ENCODE measurements at places on chromosomes 2 and 18.
A peak's percentile ranks its signal among the peaks of the same experiment; 100 is the strongest.

- DNase-seq, result no peak
These were observed 13.7 kb upstream of the ZNF532 start for GRCh38 chr18:58850786-58851469.

DNA sequence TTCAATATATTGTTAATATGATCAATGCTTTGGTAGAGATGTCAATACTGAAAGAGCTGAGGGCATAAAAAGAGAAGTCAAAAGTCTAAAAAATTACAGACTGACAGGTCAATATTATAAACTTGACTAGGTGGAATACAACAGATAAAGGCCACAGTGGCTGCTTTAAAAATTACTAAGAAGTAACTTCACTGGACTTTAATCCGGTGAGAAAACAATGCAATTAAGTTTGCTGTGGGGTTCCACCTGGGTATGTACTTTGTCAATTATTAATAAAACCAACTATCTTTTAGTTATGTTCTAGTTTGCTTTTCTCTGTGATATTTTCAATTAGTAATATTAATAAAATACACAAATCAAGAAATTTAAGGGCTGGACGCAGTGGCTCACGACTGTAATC lies 44.7 kb downstream of the RAPH1 start:
- peak; percentile 16 for DNase-seq

- no peak for DNase-seq
These were observed 110.7 kb downstream of the SLC8A1 start for GRCh38 chr2:40341198-40341597.

DNA sequence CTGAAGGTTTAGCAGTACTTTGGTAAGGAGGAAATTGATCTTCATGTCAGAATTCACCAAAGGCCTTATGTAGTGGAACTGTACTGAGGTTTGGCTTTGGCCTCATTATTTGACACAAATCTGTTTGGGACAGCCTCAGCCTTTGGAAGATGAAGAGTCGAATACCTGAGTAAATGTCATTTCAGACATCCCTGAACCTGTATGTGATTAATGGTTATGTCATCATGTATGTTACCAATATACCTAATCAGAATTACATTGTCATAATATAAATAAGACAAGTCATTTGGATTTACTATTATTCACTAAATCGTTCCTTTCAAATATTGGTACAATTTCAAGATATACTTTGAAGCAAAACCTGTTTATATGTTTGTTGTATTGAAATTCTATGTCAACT lies 10.6 kb upstream of the ABCA12 start:
- no peak for DNase-seq

DNA sequence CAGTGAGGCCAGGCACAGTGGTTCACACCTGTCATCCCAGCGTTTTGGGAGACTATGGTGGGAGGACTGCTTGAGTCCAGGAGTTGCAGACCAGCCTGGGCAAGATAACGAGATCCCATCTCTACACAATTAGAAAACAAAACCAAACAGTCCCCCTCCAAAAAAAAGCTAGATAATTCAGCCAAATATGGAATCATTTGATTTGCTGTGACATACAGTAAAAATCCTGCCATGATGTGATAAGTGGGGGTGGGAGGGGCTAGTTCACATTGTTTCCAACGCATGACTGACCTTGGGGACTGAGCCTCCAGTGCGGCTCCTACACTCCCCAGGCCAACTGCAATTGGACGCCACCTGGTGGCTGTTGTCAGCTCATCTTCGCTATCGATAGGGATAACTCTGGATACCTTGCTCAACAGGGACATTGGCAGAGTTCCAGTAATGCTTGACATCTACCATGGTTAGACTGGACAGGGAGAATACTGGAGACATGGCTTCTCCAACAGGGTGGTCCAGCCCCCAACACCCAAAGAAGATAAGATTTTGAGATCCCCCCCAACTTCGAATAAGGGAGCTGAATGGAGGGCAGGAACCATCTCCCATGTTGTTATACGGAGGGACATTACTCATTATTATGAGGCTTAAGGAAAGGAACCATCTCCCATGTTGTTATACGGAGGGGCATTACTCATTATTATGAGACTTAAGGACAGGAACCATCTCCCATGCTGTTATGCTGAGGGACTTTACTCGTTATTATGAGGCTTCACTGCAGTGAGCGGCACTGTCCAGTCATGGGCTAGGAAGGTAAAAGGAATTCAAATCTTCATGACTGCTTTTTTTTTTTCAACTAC lies 135.9 kb downstream of the TGIF1 start:
- peak; percentile 92 for DNase-seq

GRCh38 chr18:25896178-25896780 lies 194.1 kb downstream of the SS18 start:
- peak; percentile 68 for DNase-seq

- no peak for DNase-seq
These were observed 226.9 kb upstream of the SMIM21 start for GRCh38 chr18:75654386-75654785.

- DNase-seq, result no peak
These were observed 33.9 kb downstream of the ST3GAL5 start for GRCh38 chr2:85854897-85855296.

DNA sequence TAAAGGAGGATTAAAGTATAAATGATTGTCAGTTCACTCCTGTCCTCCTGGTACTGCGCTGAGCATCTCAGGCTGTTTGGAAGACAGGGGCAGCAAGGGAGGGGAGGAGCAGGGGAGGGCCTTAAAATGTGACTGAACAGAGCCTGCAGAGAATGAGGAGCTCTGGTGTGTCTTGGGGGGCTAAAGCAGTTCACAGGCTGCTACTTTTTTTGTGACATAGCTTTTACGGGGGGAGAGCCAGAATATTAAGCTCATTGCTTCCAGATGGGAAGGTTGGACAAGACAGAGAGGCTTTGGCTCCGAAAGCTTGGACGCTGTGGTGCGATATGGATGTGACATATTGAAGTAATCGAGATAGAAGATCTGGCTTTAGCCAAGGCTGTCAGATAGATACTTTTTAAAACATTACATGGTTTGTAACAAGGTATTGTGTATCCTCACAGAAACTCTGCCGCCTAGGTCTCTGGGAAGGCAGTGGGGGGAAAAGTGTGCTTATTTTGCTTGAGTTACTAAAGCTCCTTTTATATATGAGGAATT lies 40.5 kb downstream of the RDH14 start:
- DNase-seq, result peak; percentile 41

- DNase-seq, result no peak
These were observed 6.2 kb downstream of the STK39 start for GRCh38 chr2:168241208-168241607.

DNA sequence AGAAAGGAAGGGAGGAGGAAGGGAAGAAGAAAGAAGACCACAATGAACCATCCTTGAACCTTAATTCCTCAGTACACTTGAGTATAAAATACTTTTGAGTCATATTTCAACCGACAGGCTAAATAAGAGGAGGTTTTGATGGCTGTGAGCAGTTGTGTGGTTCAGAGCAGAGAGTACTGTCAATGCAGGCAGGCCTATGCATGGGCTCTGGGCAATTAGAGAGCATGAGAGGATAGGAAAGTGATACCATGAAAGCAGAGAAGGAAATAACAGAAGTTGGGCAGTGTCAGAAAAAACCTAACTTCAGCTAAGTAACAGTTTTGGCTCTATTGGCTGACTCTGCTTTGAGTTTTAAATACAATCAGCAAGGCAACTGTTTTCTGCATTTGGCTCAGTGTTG lies 123.6 kb upstream of the STK17B start:
- no peak for DNase-seq
